AG04449 (cell line): ENCODE measurements at places on chromosomes 11 and 22.

DNA sequence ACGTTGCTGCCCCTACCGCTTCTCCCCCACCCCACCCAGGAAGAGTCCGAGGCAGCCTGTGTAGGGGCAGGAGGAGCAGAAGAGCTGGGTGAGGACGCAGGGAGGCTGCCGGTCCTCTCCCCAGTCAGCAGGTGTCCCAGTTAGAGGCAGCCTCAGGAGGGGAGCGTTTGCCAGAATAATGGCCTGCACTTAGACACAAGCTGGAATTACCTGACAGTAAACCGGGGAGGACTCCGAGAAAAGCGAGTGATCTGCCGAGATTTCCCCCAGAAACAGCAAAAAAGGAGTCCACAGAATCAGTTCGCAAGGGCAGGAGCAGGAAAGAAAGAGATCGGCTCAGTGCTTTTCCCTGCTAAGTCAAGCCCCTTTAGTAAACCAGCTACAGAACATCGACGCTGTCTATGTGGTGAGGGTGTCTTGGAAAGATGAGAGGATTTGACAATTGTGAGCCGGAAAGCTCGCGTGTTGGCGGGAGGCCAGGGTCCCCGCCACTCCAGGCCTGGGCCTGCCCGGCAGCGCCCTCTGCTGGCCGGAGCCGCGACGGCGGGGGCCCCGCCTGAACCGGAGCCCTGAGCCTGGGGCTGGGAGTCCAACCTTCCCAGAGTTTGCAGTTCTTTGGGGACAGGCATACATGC lies 17.7 kb upstream of the THRSP start:
- no peak for DNase-seq

- DNase-seq, result no peak
Measured at GRCh38 chr11:75262436-75262835, 21.9 kb downstream of the TPBGL start.

DNA sequence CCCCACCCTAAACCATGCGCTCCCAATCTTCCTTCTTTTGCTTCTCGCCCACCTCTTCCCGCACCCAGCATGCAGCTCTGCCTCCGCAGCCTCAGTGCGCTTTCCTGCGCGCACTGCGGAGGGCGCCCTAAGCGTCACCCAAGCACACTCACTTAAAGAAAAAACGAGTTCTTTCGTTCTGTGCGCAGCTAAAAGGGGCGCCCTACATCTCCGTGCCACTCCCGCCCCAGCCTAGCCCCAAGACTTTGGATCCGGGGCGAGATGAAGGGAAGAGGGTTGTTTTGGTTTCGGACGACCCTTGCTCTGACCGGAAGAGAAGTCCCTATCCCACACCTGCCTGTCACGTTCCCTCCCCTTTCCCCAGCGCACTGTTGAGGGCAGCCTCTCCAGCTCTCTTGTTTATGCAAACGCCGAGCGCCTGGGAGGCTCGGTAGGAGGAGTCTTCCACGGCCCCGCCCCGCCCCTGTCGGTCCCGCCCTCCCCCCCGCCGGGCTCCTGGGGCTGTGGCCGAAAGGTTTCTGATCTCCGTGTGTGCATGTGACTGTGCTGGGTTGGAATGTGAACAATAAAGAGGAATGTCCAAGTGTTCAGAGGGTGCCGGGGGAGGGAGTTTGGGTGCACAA lies 5.3 kb downstream of the VSIG2 start:
- no peak for DNase-seq

DNA sequence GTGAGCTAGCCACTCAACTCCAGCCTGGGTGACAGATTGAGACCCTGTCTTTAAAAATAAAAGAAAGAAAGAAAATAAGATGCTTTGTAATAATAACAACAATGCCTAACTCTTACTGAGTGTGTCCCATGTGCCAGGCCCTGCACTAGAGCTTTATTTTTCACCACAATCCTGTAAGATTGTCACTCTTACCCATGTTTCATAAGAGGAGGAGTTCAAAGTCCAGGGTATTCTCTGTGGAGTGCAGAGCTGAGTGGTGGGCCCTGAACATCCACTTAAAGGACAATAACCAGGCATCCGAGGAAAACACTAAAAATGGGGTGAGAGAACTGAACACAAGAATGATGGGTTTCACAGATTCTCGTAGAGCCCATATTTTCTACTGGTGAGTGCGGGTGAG lies 925 bp upstream of the C11orf52 start:
- DNase-seq, result no peak

DNA sequence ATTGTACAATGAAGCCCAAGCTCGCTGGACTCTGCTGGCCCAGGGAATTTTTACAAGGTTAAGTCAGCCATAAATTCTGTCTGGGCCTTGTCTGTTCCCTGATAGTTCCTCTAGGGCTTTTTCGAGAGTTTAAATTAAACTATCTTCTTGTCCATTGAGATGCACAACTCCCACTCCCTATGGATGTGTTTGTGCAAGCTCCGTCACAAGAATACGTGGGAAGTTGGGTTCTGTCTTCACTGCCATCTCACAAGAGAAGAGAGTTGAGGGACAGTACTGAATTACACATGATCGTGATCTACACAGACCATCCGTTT lies 153.6 kb upstream of the TTC12 start:
- no peak for DNase-seq

DNA sequence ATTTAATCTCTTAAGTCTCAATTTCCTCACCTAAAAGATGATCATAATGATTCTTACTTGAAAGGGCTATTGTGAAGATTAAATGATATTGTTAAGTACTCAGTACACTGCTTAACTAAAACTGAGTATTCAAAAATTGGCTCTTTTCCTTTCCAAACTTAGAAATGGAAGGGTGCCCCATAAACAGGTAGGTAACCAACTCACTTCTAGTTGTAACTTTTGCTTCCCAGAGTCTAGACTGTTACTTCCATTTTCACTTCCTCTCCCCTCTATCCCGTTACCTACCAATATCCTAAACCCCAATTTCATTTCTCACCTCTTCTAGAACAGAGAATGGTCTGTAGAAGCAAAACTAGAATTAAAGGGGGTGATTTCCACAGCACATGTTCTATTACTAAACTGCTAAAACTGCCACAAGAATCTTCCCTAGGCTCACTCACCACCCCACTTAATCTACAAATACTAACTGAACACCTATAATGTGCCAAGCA lies 50.0 kb downstream of the RRAS2 start:
- DNase-seq, result no peak

GRCh38 chr11:61049063-61049377 lies 53.3 kb upstream of the CD5 start:
- no peak for DNase-seq

DNA sequence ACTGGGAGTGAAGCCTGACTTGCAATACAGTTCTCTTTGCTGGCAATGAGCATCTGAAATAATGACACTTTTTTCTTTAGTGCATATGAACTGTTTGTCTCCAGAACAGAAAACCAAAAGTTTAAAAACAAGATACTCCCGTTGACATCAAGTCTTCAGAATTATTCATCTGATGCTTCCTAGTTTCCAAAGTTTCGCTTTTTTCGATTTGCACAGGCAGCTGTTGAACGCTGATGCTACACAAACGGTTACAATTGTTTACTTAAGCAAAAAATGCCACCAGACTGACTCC lies 612 bp upstream of the BIRC2 start:
- DNase-seq, result no peak

DNA sequence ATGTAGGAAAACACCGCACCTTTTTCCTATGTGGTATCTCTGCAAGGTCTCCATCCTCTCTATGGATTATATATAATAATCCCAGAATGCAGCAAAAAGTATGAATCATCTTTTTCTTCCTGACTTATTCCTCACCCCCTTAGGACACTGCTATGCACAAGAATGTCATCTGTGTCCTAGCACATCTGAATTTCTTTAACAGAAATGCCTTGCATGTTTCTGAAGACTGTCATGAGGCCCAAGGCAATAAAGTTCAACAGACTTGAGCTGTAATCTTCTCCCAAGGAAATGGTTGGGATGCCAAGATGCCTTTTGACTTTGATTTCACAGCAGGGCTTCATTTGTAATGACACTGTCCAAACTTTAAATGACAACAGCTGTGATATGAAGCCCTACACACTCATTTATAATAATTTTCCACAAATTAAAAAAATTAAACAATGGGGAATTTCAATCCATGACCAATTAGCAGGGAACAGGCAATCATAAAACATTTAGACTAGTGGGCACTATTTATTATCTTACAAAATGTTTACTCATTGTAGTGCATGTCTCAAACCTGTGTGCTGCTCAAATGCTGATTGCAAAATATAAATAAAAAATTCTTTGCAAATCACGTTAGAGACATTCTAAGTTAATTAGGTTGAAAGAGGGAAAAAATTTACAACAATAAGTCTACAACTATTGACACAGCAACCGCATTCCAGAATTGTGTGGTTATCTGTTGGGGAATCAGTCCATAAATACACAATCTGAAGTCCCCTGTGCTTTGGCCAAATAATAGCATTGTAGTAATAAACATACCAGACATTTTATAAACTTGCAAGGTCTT lies 242.3 kb downstream of the SWAP70 start:
- DNase-seq, result peak; percentile 96

- no peak for DNase-seq
Measured at GRCh38 chr11:7787239-7787638, 9.5 kb downstream of the OR5P2 start.

DNA sequence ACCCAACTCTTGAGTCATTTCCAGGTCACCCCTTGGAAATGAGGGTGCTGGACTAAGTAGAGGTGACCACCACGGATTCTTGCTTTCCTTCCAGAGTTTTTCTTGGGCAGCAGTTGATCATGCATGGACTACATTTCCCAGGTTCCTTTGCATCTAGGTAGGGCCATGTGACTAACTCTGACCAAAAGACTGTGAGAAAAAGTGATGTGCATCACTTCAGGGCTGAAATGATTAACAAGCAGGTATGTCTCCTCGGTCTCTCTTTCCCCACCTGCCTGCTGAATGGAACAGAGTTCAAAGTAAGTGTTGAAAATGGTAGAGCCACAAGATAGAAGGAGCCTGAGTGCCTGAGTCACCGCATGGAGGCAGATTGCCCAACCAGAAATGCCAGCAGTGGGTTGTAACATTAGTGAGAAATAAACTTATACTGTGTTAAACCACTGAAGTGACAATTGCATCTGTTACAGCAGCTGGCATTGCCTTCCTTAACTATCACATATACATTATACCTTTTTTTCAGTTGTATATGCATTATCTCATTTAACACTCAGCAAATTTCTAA lies 113.5 kb downstream of the MN1 start:
- DNase-seq, result no peak

DNA sequence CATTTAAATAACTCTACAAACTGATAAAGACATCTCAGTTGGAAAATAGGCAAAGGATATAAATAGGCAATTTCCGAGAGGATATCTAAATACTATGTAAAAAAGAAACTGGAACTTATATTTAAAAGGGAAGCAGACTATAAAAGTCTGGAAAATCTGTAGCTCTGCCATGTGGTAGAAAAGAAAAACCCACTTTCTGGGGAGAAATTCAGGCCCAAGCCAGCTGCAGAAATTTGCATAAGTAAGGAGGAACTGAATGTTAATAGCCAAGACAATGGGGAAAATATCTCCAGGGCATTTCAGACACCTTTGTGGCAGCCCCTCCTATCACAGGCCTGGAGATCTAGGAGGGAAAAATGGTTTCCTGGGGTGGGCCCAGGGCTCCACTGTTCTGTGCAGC lies 97.8 kb upstream of the ZBED5 start:
- no peak for DNase-seq

GRCh38 chr11:79090191-79090705 lies 350.6 kb downstream of the TENM4 start:
- no peak for DNase-seq

DNA sequence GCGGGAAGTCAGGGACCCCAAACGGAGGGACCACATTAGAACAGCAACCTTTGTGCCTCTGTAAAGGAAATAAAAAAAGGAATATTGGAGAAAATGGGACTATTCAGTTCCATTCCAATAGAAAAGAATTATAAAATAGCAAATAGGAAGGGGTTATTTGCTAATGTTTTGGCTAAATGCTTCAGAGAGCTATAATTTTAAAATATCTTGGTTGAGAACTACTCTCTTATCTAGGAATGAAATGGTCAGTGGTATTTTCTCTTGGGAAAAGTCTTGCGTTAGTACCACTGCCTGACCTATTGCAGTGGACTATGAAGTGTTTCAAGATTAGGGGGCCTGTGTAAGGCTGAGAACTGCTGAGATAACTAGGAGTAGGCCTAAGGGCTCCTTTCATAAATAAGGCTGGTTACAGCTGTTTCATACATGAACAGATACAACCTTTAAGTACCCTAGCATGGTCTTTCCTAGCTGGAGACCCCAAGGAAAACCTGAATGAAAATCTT lies 6.9 kb upstream of the WEE1 start:
- DNase-seq, result no peak

DNA sequence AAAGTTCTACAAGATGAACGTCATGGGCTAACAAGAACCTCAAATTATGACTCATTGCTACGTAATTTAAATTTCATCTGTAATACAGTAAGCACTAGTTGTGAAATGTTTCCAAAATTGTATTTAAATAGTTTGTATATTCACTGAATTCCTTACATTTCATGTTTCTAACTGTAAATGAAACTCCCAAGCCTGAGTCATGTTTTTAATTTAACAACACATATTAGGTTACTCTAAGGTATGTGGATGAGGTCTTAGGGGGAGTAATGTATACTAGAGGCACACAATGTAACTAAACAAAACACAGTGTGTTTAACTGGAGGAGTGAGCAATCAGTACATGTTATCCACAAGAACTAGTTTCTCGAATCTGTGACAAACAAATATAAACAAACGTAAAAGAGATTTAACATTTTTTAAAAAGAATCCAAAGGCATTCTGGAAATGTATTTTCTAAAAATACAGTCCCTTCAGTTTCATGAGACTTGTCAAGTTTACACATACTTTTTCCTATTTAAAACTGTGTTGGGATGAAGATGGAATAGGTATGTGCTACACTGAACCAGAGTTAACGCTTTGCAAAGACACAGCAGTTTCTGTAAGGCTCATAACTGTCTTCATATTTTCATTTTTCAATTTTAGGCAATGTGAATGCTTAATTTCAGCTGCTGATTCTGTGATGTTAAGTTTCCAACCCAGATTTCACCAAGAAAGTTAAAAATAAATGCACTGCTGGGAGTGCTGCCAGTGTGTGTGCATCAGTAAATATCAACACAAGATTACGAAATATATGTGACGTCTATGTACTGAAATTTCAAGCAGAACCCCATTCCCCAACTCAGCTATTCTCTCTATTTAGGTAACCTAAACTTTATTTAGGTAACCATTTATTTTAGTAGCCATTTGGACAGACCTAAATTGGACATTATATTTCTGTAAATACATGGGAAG lies 52.6 kb downstream of the PITPNB start:
- DNase-seq, result peak; percentile 93

GRCh38 chr11:124511745-124512144 lies 31.7 kb downstream of the OR8B12 start:
- no peak for DNase-seq

GRCh38 chr11:90753546-90753945 lies 530.7 kb upstream of the CHORDC1 start:
- DNase-seq, result no peak

DNA sequence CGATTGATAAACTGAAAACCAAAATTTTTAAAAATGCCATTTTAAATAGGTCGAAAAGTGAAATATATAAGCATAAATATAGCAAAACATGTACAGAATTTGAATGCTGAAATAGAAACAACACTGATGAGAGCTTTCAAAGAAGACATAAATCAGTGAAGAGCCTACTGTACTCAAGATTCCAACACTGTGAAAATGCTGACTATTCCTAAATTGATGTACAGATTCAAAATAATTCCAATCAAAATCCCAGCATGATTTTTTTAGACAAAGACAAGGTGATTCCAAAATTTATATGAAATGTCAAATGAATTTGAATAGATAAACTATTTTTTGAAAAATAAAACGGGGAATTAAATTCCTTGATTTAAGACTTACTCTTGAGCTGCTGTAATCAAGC lies 1010.4 kb downstream of the TBC1D22A start:
- no peak for DNase-seq

GRCh38 chr11:2868506-2869133 lies 17.0 kb downstream of the CDKN1C start:
- no peak for DNase-seq
